Stimulated activated CD4-positive, alpha-beta T cell treated with anti-CD3 and anti-CD28 coated beads, Interleukin-1b, Interleukin-23, amount 100 ng/mL, for 1 hour (primary cell): ENCODE measurements at places on chromosomes 7 and 10.

DNA sequence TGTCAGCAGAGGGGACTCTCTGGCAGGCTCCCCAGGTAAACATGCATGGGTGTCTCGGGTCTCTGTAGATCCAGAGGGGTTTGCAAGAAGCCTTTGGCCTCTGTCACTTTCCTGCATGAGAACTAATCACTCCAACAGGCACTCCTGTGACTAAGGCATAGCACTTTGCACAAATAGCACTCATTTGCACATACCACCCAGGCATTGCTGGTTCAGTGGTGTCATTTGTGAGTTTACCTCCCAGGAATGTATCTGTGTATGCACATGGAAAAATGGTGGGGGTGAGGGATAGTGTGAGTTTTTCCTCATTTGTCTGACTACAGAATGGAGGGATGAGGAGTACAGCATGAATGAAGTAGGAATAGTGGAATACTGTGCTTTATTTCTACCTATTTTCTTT is 39.5 kb downstream of the CNNM1 start:
- DNase-seq, result no peak

- DNase-seq, result no peak
Observed at GRCh38 chr10:130777507-130778165, 533.9 kb downstream of the TCERG1L start.

DNA sequence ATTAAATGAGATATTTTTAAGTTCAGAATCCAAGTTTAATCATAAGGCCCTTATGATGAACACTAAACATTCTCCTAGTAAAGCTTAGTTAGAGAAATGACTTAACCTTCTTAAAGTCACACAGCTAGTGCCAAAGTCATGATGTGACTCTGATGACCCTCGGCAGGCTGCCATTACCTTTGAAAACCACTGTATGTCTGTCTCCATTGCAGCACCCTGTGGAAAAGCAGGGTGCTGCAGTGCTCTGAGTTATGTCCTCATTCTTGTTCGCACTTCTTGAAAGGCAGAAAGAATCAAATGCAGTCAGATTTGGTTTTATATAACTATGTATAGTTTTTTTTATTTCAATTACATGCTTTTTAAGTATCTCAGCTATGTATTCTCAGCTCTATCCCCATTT is 105.0 kb downstream of the PHTF2 start:
- DNase-seq, result no peak

- DNase-seq, result no peak
Observed at GRCh38 chr10:14200698-14201544, 129.8 kb downstream of the FRMD4A start.

GRCh38 chr7:105044449-105045070 is 30.6 kb downstream of the KMT2E start:
- DNase-seq, result no peak

GRCh38 chr10:68101066-68101465 is 8.2 kb upstream of the MYPN start:
- DNase-seq, result no peak

GRCh38 chr10:16950656-16951601 is 133.7 kb upstream of the RSU1 start:
- DNase-seq, result no peak

DNA sequence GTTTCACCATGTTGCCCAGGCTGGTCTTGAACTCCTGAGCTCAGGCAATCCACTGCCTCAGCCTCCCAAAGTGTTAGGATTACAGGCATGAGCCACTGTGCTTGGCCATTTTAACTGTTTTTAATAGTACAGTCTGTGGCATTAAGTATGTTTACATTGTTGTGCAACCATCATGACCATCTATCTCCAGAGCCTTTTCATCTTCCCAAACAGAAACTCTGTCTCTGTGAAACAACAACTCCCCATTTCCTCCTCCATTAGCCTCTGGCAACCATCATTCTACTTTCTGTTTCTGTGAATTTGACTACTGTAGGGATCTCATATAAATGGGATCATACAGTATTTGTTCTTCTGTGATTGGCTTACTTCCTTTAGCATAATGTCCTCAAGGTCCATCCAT is 48.3 kb upstream of the SEPHS1 start:
- no peak for DNase-seq

DNA sequence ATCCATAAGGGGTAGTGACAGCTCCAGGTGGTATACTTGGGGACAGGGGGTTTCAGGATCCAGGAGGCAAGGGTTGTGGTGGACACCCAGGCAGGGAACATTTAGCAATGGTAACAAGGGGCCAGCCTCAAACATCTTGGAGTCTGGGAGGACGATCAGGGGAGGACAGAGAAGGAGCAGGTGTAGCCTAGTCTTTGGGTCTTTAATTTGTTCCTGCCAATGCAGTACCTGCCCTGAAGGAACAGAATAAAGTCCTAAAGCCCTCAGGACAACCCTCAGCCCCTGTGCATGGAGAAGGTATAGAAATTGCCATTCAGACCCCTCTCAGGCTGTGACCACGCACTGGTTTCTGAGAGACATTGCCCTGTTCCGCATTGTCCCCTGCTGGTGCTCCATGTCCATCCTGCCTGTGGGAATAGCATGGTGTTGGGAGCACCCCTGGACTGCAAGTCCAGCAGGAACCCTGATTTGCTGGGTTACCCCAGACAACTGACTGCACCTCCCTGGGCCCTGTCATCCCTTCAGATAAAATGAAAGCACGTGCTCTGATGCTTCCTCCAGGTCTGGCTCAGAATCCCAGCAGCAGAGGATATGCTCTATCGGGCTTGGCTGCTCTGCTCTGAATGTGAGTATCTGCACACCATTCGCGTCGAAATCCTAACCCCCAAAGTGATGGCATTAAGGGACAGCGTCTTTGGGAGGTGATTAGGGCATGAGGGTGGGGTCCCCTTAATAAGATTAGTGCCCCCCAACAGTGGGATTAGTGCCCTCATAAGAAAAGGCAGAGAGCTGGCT is 24.2 kb downstream of the DDC start:
- DNase-seq, result no peak

- DNase-seq, result no peak
Observed at GRCh38 chr10:111316722-111317212, 239.9 kb downstream of the ADRA2A start.

DNA sequence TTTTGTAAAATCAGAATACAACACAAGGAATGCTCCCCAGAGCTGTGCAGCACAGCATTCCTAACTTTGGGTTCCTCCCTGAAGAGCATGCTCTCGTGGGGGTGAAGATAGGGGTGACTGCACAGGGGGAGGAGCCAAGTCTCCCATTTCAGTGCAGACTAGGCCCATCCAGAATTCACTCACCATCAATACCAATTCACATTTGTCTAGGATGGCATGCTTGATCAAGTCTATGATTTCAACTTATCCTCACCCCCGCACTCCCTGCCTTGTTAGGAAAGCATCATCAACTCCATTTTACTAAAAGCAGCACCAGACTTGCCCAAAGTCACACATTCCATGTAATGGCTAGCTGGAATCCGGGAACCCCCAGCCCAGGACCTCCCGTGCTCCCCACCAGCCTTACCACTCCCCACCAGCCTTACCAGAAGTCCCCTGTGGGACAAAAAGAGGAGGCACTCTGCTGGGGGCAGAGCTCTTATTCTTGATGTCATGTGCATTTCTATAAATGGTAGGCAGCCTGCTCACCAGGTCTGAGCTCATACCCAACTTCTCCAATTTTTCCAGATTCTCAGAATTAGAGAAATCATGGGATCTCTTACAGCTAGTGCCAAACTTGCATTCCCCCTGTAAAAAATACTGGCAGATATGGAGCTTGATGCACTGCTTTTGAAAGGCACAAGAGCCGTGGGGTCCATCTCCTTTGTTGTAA is 6.2 kb downstream of the PARP12 start:
- DNase-seq, result no peak

GRCh38 chr7:75776295-75776971 is 4.4 kb upstream of the CCL26 start:
- no peak for DNase-seq

GRCh38 chr10:30820261-30820991 is 190.9 kb upstream of the LYZL2 start:
- DNase-seq, result no peak

GRCh38 chr7:46685051-46685450 is 764.0 kb upstream of the IGFBP3 start:
- DNase-seq, result no peak

DNA sequence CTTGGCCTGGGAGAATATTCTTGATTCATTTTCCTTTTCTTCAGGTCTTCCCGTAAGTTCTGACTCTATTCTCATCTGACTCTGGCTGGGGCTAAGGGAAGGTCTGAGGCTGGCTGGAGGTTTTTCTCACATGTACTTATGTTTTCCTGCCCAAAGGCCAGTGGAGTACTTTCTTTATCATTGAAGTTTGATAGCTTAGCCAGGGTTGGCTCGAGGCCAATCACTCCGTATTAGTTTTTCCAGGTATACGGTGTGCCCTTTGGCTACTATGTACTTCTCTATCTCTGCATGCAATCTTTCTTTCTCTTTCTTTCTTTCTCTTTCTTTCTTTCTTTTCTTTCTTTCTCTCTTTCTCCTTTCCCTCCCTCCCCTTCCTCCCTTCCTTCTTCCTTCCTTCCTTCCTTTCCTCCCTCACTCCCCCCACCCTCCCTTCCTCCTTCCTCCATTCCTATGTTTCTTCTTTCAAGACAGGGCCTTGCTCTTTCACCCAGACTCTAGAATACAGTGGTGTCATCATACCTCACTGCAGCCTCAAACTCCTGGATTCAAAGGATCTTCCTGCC is 26.8 kb upstream of the VKORC1L1 start:
- DNase-seq, result no peak

GRCh38 chr10:87775766-87776165 is 42.3 kb downstream of the ATAD1 start:
- DNase-seq, result no peak

DNA sequence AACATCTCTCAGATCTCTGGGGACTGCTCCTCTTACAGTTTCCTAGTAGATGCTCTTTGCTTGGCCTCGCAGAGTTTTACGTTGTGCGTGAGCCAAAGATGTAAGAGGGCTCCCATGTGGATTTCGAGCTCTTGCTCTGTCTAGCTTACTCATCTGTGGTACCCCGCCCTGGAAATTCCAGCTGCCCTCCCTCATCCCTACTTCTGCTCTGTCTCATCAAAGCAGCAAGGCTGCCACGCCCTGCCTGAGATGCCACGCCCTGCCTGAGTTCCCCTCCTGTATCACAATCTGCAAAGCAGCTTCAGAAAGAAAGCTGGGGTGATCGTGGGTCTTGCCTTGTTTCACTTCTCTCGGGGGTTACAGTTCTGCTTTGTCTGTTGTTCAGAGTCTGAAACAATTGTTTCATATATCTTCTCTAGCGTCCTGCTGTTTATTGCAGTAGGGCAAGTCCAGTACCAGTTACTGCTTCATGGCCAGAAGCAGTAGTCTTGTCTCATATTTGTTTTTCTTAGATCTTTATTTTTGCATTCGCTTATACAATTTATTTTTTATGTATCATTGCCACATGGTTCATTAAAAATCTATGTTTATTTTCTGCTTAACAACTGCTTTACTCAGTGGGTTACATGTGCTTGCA is 36.1 kb upstream of the CCNY start:
- no peak for DNase-seq

DNA sequence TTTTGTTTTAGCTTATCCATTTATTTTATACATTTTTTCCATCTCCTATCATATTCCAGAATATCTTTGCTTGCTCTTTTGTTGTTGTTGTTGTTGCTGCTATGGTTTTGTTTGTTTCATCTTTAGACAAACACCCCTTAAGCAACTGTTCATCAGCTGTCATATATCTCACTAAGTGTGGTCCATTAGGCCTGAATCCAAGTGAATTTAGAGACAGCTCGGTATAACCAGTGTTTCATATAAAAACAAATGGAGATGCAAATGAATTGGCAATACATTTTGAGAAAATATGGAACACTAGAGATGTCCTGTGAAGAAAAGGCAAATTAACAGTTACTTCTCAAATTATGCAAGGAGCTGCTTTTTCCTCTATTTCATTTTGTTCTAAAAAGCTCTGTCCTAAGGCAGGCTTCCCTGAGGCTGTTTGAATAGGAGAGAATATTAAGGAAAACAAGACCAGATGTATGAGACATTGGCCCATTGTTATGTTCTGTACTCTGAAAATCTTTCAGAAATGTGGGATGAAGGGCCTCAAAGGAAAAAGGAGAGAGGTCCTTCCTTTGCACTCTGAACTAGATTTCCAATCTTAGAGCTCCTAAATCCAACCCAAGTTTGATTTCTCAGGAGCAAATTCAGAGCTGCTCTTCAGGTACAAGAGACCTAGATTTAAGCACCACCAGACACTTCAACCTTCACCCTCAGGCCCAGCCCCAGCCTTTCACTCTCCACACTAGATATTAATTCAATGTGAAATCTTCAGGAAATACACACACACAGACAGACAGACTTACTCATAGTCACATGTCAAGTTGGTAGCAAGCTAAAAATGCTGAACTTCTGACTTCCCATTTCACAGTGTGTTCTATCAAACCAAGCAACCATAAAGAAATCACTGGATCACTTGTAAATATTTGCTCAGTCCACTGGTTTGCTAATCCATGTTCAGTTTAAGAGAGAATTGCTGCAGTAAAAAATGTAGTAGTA is 5.4 kb downstream of the TFEC start:
- no peak for DNase-seq

GRCh38 chr7:11473807-11474424 is 358.1 kb downstream of the THSD7A start:
- DNase-seq, result no peak

DNA sequence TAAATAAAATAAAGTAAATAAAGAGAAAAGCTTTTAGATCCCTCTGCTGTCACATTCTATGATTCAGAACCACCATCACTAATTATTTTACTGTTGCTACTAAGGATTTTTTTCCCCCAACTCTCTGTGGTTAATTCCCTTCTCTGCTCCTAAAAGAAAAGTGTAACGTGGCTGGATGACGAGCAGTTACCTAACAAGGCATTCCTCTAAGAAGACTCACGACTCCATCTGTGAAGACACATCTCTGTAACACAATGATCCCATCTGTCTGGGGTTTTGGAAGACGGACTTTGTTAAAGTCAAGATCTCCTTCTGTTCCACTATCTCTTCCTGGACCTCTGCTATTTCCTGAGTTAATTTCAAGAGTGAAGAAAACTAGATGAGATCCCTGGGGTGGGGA is 179.9 kb downstream of the SFMBT2 start:
- no peak for DNase-seq

GRCh38 chr7:121302214-121302745 is 26.5 kb upstream of the WNT16 start:
- DNase-seq, result no peak

GRCh38 chr10:114289096-114289436 is 50.0 kb downstream of the VWA2 start:
- DNase-seq, result no peak

- DNase-seq, result no peak
Observed at GRCh38 chr10:125158601-125159485, 1.5 kb downstream of the CTBP2 start.

- DNase-seq, result no peak
Observed at GRCh38 chr7:125908711-125909110, 979.1 kb upstream of the POT1 start.

GRCh38 chr7:33986951-33987947 is 81.9 kb downstream of the BMPER start:
- DNase-seq, result no peak

DNA sequence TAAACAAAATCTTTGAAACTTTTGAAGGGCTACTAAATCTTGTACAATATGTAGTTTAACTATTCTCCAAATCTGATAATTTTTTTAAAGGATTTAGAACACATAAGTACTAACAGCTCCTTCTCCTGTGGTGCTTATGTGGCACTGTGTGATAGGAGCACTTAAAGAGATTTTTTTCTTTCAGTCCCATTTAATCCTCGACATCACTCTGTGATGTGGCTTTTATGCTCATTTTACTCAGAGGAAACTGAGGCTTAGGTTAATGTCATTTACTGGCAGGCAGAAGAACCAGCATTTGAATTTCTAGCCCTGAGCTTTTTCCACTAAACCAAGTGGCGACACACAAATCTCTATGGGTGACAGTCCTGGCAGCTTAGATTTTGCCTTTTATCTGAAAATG is 92.4 kb downstream of the SAMD9 start:
- DNase-seq, result no peak

- DNase-seq, result no peak
Observed at GRCh38 chr7:4045975-4046374, 636.1 kb upstream of the FOXK1 start.
